ENCODE measurements at places on chromosomes 3 and 15.

DNA sequence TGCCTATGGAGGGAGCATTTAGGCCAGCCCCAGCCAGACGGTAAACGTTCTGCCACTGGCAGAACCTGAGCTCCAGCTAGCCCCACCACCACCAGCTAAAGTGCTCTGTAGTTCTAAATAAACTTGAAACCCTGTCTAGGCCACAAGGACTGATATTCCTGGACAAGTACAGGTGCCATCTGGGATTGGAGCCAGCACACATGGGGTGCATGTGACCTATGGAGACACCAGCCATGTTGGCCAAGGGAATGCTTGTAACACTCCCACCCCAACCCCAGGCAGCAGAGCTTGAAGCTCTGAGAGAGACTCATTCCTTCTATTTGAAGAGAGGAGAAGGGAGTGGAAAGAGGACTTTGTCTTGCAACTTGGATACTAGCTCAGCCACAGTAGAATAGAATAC lies 284.5 kb upstream of the DCBLD2 start:
- DNase-seq = no peak

DNA sequence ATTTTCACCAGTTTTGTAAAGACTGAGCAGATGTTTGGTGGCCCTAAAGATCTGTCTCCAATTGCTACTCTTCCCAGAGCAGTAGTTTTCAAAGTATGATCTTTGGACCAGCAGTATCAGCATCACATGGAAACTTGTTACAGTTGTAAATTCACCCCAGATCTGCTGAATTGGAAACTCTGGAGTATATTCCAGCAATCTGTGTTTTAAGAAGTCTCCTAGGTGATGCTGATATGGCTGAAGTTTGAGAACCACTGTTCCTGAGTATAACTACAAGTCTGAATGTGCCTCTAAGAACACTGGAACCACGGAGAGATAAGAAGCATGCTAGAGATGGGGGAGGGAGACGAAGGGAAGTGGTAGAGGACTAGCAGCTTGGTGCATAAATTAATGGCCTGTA lies 45.7 kb downstream of the NUDT16 start:
- DNase-seq = no peak

- DNase-seq = no peak
These were observed 78.0 kb upstream of the POU1F1 start for GRCh38 chr3:87354398-87354797.

GRCh38 chr3:186614266-186614596 lies 1.4 kb downstream of the AHSG start:
- DNase-seq = no peak

DNA sequence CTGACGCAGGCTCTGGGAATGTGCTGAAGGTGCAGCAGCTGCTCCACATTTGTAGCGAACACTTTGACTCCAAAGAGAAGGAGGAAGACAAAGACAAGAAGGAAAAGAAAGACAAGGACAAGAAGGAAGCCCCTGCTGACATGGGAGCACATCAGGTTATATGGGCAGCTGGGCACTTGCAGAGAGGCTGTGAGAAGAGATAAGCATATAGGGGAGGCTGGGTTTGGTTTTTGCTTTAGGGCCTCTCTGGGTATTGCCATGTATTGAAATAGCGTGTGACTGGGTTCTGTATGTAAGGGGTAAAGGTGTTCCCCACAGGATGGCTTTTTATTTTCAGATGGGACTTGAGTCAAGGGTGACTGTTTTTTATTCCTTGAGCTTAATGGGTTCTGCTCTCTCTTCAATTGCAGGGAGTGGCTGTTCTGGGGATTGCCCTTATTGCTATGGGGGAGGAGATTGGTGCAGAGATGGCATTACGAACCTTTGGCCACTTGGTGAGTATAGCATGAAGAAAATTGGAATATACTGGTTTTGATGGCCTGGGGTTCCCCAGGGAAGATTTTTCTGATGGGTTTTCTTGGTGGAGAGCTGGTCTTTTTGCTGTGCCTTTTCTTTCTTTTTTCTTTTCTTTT lies 7.4 kb downstream of the PSMD2 start:
- no peak for DNase-seq

DNA sequence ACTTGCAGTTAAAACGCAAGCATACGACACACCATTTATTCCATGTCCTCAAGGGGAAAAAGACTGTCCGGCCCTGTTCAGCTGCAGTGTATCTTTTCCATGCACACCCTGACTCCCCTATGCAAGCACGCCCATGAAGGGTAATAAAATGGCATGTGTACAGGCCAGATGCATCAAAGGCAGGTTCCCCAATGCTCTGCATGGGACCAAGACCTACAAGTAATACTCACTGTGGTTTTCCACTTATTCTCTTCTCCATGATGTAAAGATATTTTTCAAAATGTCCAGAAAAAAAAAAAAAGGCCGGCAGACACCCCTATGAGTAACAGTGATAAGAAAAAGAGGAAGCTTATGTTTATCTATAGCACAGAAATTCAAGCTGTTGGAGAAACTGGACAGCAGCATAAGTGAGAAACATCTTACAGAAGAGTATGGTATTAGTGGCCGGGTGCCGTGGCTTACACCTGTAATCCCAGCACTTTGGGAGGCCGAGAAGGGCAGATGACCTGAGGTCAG lies 70.8 kb downstream of the MCF2L2 start:
- no peak for DNase-seq

- no peak for DNase-seq
These were observed 106.4 kb upstream of the SLC2A2 start for GRCh38 chr3:171132873-171133272.

DNA sequence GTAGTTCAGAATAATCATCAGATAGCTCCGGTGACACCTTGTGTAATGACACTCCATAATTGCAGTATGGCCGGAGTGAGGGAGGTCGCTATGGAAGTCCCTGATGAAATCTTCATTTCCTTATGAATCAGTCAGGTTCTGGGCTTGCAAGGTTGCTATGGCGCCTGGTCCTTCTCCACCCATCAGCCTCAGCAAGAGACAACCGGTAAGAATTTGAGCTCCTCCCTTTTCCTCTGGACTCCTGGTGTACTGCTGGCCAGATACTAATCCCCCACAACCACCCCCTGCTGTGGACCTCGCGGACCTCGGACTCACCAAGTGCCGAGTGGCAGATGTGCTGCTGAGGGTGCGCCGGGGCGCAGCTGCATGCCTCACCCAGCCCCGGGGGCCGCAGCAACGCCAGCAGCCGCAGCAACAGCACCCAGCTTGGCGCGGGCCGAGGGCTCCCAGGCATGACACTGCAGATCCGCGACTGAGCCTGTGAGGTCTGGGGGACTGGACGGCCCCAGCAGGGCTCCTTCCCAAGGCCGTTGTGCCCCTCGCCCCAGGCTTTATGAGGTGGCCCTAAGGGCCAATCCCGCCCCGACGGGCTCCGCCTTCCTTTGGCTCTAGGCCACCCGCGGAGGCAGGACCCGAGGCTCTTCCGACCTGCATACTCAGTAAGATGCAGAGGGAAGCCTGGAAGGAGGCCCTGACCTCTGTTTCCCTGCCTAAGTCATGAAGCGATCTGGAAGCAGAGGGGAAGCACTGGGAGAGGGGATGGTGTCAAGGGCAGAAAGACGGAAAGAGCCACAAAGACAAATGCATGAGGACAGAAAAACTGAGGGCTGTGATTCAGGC lies at the start of gene TIMP4:
TIMP4 (minus strand) TSS at position 526 of the 840 bp plus-strand sequence; CDS start at position 454, 72 bp downstream.
- DNase-seq = no peak

DNA sequence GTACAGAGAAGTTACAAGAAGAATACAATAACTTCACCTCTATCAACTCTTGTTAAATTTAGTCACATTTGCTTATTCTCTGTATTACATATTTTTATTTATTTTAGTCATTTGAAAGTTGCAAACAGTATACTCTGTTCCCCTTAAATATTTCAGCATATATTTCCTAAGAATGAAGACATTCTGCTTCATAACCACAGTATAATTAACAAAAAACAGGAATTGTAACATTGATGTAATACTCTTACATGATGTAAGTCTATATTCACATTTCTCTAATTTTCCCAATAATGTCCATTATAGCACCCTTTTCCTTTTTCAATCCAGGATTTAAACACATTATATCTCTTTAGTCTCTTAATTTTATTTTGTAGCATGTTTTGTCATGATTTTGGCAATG lies 112.0 kb downstream of the AKAP13 start:
- DNase-seq = no peak

DNA sequence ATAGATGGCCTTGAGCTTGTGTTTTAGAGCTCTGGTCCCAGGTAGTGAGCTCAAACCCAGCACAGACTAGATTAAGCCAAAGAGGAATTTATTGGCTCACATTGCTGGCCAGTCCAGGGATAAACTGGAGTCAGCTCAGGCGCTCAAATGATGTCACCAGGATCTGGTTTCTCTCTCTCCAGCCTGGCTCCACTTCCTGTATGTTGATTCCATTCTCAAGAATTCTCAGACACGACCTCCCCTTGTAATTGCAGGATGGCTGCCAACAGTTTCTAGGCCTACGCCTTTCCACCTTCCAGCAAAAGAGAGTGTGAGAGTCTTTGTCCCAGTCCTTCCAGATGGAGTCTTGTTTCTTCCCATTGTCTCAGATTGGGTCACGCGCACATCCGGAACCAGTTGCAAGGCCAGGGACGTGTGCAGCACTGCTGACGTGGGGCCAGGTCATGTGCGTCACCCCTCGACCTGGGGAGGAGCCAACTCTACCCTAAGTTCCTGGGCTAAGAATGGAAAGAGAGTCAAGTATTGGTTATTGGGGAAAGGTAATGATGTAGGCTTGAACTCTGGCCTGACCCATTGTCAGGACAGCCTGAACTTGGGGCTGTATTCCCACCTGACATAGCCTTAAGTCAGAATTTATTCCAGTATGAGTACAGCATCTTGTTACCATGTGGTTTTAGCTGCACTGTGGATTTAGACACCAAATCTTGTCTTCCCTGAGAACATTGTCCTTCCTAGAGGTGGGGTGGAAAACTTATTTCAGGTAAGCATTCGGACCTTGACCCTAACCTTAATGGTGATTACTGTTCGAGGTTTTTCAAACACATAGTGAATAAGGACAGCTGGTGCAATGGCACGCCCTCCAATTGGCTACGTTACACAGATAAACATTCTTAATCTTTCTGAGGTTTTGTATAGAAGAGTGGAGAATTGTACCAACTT lies 31.6 kb downstream of the CACNA1D start:
- no peak for DNase-seq

DNA sequence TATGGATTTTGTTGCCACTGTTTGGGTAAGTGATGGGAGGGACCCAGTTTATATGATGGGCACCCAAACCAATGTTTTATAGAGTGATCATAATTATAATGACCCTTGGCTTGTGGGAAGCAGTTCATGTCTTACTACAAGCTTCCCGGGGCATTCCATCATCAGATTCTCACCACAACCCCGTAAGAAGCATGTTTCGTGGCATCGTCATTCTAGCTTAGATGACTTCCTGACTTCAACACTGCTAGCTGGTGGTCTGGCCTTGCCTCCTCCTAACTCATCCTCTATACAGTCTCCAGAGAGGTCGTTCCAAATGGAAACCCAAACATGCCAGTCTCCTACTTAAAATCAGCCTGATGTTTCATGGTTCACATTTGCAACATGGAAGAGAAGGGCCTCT lies 226.9 kb downstream of the ADAMTS9 start:
- no peak for DNase-seq

DNA sequence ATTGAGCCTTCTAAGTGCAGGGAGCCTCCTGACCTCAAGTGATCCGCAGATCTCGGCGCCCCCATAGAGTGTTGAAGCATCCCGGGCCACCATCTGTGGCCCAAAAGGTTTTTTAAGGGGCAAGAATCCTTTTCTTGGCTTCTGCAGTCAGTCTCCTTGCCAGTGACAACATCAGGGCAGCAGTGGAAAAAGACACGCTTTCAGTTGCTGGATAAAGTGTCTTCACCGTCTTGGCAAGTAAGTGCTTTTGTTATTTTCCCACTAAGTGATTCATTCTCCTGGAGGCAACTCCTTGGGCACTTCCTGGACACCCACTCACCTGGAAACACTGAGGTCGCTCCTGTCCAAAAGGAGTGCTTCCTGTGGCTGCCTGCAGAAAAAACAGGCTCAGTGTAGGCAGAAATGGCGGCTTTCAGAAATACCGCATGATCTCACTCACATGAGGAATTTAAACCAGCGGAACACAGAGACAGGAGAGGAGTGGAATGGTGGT lies 71.7 kb upstream of the ABHD2 start:
- DNase-seq = no peak

- DNase-seq = no peak
These were observed 26.5 kb downstream of the WNT7A start for GRCh38 chr3:13853256-13853977.

GRCh38 chr3:40057786-40058185 lies 248.4 kb downstream of the MYRIP start:
- DNase-seq = no peak

GRCh38 chr3:71089271-71089847 lies 494.2 kb downstream of the FOXP1 start:
- DNase-seq = no peak

- DNase-seq = no peak
These were observed 436.4 kb upstream of the ONECUT1 start for GRCh38 chr15:53226559-53226958.

DNA sequence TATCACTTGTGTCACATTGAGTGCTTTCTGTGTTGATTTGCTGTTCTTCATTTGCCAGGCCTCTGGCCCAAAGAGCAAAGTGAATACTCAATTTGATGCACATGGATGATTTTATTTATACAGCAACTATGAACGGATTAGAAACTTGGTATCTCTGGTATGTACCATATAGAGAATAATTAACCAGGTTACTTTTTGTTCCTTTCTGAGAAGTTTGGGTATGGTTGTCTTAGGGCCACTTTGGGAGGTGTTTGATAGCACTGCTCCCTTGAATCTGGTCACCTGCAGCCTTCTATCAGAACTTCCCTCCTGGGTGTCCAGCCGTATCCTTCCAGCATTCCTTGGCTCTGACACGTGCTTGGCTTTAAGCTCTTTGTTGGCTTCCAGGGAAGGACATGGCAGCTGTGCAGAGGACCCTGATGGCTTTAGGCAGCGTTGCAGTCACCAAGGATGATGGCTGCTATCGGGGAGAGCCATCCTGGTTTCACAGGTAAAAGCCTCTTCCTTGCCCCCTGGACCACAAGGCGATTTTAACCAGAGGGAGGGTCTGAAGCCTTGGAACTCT lies 12.7 kb downstream of the TAGLN3 start:
- DNase-seq = no peak

DNA sequence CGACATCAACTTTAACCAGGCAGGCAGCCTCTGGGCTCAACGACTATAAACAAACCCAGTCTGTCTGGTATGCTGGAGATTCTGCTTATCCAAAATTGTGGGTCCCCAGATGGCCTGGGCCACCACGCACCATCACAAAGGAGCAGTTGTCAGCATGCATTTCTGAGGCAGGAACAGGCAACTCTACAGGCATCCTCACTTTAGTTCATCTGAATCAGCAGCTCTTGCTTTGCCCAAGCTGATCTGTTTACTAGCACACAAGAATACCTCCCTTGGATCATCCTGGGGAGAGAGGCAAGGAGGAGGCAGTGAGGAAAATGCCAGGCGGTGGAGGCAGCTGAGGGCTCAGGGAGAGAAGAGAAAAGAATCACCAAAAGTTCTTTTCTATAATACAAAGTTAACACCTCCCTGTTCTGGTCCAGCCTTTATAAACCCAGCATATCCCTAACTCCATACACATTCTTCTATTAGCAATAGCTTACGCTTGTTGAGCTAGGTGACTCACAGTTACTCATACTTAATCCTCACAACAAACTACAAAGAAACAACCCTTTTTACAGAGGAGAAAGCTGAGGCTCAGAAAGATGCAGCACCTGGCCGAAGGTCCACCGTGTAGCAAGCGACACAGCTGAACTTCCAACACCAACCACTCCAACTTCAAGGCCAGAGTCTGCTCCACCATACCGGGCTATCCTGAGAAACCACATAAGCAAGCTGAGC lies 33.6 kb downstream of the ZDHHC3 start:
- no peak for DNase-seq
